Stimulated activated CD8-positive, alpha-beta memory T cell treated with anti-CD3 and anti-CD28 coated beads, Interleukin-7, amount 100 ng/mL, for 1 hour (primary cell): ENCODE measurements at places on chromosomes 1 and 21.
A peak's percentile ranks its signal among the peaks of the same experiment; 100 is the strongest.

DNA sequence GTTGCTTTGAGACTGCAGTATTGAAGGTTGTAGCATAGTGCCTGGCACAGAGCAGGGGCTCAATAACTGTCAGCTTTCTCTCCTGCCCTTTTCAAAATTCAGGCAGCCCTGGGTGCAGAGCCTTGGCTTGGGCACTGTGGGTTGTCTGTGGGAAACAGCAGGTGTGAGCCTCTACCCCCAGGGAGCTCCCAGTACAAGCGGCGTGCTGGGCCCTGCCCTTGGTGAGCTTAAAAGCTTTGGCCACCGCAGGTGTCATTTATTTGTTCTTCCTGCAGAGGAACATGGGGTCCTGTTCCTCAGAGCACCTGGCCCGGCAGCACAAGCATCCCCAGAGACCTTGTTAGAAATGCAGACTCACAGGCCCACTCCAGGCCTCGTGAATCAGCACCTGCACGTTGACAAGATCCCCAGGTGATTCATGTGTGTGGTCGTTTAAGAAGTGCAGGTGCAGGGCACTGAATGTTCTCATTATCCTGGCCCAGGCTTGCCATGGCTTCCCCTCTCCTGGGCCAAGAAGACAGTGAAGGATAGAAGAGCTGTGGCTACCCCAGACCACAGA, 29.9 kb upstream of the IGSF21 start:
- no peak for DNase-seq

- no peak for DNase-seq
Measured at GRCh38 chr1:53026254-53026653, 35.8 kb upstream of the PODN start.

DNA sequence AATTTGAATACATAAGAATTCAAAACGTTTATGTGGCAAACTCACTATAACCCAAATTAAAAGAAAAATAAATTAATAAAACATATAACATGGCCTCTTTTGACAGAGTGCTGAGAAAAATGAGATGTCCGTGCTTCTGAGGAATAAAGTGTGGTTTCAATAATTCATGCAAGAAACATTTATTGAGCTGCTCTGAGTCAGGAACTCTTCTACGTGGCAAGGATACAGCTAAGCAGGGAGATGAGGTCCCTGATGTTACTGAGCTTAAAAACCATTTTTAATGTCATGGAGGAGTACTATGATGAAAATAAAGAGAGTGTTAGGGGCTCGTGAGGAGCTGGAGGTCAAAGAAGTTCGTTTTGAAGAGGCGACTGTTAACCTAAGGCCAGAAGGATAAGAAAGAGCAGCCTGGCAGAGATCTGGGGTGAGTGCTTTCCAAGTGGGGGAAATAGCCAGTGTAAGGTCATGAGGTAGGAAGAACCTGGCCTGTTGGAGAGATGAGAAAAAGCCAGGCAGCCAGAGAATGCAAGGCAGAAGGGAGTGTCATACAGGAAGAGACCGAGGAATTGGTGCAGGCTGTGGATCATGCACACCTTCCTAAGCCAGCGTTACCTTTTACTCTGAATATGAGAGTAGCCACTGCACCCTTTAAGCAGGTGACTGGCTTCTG, 182.2 kb upstream of the DUSP10 start:
- DNase-seq, result no peak

DNA sequence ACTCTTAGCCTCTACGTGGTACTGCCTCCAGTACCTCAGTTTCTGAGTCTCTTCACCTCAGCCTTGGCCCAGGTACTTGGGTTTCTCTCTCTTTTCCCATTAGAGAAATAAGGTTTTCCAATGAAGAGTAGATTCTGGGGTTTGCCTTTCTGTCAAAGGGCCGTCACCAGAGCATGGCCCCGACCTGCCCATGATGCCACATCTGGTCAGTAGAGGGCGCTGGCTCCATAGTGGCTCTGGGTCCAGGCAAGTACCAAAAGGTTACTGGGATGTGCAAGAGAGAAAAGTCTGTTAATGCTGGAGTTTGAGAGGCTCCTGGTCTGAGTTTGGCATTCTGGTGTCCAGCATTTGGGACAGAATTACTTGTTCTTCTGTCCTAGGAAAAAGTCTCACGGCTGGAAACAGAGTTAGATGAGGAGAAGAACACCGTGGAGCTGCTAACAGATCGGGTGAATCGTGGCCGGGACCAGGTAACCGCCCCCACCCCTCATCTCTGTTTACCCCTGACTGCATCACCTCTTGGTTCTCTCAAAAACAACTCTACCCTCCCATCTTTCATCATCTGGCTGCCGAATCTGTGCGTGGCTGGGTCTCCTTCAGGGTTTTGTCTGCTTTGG, 5.3 kb upstream of the TUFT1 start:
- peak; percentile 30 for DNase-seq

DNA sequence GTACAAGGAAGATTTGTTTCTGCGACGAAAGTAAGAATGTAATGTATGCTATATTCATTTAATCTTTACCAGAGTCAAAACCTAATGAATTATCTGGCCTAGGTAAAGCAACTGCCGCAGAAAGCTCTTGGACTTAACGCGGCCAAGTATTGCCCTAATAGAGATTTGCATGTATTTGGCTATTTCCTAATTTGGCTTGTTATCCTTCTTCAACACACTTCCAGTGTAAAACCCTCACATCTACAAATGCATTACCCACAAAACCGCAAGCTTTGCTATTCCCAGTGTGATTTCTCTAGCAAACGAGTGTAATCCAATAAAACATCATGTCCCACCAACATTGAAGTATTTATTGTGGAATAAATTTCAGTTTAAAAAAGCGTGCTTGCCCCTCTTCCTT, 123.8 kb upstream of the LMO4 start:
- DNase-seq, result no peak

- no peak for DNase-seq
Measured at GRCh38 chr1:172478485-172478884, 34.6 kb upstream of the PIGC start.

GRCh38 chr1:12549460-12550349, 68.3 kb downstream of the DHRS3 start:
- DNase-seq, result no peak

- DNase-seq, result no peak
Measured at GRCh38 chr1:115117298-115117697, 28.0 kb upstream of the TSPAN2 start.

DNA sequence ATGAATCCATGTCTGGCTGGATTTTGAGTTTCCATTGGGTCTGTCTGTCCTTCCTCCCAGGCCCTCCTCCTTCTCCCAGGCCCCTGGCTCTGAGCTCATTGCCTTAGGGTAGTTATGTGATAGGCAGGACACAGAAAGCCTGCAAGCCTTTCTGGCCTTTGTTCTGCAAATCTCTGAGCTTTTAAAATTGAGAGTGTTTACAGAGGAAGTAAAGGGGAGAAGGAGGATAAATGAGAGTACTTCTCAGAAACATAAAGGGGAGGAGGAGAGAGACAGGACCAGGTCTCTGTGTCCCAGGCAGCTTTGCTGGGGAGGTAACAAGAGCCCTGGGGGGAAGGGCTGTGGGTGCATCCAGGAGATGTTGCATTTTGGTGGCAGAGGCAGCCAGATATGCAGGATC, 126.7 kb downstream of the FOXD2 start:
- DNase-seq, result no peak

- no peak for DNase-seq
Measured at GRCh38 chr1:70919706-70920323, 127.8 kb downstream of the PTGER3 start.

DNA sequence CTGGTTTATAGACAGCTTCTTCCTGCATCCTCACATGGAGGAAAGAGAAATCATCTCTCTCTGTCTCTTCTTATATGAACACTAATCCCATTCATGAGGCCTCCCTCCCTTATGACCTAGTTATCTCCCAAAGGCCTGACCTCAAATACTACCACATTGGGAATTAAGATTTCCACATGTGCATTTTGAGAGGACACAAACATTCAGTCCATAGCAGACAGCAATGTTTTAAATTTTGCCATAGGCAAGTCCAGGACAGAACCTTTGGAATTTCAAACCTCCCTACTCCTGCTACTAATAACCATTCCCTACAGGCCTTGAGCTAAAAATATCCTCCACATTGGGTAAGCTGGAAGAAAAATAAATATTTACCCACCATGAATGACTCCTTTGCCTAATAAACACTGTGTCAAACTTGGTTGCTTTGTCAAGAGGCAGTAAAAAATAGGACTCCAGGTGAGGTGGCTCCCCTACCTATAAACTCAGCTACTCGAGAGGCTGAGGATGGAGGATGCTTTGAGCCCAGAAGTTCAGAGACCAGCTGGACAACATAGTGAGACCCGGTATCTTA, 113.7 kb downstream of the ZNF281 start:
- no peak for DNase-seq

- no peak for DNase-seq
Measured at GRCh38 chr21:14560555-14560954, 14.4 kb upstream of the SAMSN1 start.

DNA sequence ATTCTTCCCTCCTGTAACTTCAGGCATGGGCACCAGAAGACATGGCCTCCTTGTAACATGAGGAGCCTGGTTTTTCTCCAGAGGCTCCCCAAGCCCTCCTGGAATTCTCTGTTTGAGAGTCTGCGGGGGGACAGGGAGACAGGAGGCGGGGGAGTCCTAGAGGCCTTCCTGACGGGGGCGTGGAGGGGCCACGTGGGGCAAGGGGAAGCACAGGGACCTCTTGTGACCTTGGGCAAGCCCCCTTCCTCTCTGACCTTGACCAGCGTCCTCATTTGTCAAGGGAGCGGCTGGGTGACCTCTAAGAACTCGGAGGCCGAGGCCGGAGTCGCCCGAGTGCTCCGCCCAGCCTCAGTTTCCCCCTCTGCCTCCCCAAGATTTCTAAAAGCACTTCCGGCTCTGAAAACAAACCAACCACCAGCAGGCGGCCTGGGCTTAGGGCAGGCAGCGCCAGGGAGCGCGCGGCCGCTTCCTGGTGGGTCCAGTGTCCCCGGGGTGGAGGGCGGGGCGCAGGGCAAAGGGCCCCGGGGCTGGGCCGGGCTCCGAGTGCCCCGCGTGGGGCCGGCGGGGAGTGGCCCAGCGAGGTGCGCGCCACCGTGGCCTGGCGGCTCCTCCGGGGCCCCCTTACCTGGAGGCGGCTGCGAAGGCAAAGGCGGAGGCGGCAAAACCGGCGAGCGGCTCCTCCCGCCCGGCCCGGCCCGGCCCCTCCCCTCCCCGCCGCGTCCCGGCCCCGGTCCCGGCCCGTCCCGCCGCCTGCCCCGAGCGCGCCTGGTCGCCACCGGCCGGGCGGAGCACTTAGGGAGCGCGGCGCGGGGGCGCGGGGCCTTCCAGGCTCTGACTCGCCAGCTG, at the start of gene TMCO4:
Gene TMCO4, minus strand, starts transcription at position 687 of the 846 bp plus-strand sequence. CDS start 19,158 bp downstream, outside the sequence.
- DNase-seq, result no peak
